Esophagus mucosa (tissue), 1 donor: ENCODE measurements at places on chromosomes 1 and 21. TPM values are rescaled to one million over a fixed set of nuclear protein-coding genes. Genes with fewer than 3 reads are reported as not detected.

CD1B gene
- total RNA-seq = not detected

GRCh38 chr1:54268762-54269297 is 68.9 kb downstream of the MRPL37 start:
- no peak for ATAC-seq

GRCh38 chr1:108722292-108722691 is 9.6 kb downstream of the FNDC7 start:
- no peak for ATAC-seq

- ATAC-seq = no peak
Observed at GRCh38 chr1:29998686-29999085, 724.7 kb downstream of the MATN1 start.

DNA sequence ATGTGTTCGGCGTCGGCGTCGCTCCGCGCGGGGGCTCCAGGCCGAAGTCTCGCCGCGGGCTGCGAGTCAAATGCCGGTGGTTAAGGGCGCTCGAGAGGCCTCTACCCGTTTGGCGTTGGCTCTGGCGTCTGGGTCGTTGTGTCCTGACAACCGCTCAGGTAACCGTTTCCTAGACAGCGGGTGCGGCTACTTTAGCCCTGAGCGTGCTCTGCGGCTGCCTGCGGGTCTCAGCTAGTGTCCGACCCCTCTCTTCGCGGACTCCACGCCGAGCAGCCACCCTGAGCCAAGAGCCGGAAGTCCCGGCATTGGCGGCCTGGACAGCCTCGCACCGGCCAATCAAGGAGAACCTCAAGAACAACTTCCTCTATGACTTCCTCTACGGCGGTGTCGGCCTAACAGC is 173.4 kb downstream of the SETD4 start:
- no peak for ATAC-seq

ATP6V1G3 gene
- not detected for total RNA-seq

IGSF3 gene
- total RNA-seq = 55.4 TPM

CD52 gene
- total RNA-seq = 7.5 TPM

GRCh38 chr1:156608036-156608674 is 6.9 kb upstream of the GPATCH4 start:
- ATAC-seq = peak; percentile 91

DNA sequence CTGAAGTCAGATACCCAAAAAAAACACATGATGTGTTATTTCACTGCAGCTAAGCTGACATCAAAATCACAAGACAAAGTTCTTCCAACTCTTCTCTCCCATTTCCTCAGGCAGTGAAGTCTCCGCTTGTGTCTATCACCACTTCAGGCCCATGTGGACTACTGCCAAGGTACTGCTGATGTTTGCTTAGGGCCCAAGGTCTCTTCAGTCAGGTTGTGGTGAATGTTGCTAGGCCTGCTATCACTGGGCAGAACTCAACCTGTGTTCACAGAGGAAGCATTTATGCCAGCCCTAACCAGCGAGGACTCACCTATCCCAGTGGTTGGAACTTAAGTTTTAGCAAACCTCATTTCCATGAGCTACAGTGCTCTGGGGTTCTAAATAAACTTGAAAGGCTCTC is 156.5 kb upstream of the BRINP3 start:
- ATAC-seq = no peak

GRCh38 chr1:46687093-46687659 is 15.5 kb downstream of the TEX38 start:
- ATAC-seq = peak; percentile 94

CTH gene
- 11.3 TPM for total RNA-seq

DNA sequence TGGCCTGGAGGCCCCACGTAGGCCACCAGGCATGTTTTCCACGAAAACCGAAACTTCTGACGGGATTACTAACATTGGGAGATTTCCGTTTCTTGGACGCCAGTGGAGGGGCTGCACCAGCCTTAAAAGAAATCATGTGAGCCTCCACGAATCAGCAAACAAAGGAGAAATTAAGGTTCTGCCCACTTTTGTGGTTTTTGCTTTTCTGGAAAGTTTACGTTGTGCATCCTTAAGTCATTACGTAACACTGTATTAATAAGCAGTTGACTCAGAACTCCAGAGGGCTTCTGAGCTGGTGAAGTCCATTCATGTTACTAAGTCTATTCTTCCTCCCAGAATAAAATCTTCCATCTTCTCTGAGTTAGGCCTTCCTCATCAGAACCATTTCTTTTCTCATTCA is 168.5 kb downstream of the PSMG1 start:
- peak; percentile 82 for ATAC-seq

DNA sequence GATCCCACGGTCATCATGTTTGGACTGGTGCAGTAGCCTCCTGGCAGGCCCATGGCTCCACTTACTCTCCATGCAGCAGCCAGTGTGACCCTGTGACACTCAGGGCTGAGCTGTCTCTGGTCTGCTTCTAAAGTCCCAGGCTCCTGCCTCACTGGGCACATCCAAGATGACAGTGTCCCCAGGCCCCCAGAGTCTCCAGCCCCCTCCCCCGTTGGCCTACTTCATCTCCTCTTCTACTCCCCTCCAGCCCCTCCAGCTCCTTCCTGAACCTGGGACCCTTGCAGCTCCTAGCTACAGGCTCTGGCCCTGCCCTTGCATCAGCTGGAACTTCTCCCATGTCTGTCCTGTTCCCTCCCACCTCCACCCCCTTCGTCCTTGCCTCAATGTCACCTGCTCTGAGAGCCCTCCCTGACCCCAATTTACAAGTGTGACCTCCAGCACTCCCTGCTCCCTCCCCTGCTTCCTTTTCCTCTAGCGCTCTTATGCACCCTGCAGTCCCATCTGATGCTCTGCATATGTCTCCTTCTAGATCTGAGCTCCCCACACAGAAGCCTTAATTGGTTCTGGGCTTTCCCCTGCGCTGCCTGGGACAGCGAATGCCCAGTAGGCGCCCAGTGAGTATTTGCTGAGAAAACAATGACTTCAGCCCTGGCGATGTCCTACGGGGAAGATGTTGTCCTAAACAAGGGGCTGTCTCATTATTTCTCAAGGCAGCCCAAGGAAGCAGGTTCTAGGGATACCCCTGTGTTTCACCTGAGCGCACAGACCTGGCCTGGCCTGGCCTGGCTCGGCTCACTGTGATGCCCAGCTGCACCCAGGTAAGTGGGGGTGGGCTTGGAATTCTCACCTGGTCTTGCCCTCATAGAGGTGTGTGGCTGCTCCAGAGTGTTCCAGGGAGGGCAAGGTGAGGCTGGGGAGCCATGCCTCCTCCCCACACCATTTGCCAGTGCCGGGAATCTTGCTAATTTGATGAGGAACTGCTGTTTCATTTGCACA is 600.6 kb downstream of the PTPRU start:
- ATAC-seq = no peak

- ATAC-seq = no peak
Observed at GRCh38 chr1:167227934-167228378, 7.3 kb downstream of the POU2F1 start.

- ATAC-seq = no peak
Observed at GRCh38 chr1:21126324-21126723, 50.4 kb downstream of the EIF4G3 start.

- no peak for ATAC-seq
Observed at GRCh38 chr21:21183092-21183491, 184.9 kb downstream of the NCAM2 start.

DNA sequence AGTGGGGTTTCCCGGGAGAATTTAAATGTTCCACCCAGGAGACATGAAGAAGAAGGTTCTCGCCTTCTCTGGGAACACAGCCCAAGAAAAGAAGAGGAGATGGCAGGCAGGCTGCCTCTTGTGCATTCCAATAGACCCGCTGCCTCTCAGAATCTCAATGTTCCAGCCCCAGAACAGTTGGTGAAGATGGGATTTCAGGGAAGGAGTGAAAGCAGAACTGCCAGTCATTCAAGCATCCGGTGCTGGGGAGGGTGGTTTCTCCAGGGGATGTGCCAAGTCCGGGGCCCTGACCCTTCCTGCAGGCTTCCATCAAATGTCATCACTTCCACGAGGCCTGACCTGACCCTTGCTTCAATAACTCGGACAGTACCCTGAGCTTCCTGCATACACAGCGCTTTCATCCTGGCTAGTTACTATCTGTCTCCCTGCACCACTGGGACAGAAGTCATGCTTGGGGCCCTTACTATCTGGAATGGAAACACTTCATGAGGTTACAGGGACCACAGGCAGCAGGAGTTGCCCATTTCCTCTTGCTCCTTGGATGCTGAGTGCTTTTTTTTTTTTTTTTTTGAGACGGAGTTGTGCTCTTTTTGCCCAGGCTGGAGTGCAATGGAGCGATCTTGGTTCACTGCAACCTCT is 386.6 kb upstream of the POU3F1 start:
- ATAC-seq = no peak

MAP3K21 gene
- 2.6 TPM for total RNA-seq

- no peak for ATAC-seq
Observed at GRCh38 chr1:20093940-20094391, 24.0 kb downstream of the PLA2G5 start.

INKA2 gene
- 2.7 TPM for total RNA-seq

DNA sequence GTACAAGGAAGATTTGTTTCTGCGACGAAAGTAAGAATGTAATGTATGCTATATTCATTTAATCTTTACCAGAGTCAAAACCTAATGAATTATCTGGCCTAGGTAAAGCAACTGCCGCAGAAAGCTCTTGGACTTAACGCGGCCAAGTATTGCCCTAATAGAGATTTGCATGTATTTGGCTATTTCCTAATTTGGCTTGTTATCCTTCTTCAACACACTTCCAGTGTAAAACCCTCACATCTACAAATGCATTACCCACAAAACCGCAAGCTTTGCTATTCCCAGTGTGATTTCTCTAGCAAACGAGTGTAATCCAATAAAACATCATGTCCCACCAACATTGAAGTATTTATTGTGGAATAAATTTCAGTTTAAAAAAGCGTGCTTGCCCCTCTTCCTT is 123.8 kb upstream of the LMO4 start:
- ATAC-seq = no peak

GRCh38 chr1:41452704-41453290 is 31.7 kb downstream of the EDN2 start:
- no peak for ATAC-seq

SLC2A5 gene
- total RNA-seq = 5.9 TPM

DNA sequence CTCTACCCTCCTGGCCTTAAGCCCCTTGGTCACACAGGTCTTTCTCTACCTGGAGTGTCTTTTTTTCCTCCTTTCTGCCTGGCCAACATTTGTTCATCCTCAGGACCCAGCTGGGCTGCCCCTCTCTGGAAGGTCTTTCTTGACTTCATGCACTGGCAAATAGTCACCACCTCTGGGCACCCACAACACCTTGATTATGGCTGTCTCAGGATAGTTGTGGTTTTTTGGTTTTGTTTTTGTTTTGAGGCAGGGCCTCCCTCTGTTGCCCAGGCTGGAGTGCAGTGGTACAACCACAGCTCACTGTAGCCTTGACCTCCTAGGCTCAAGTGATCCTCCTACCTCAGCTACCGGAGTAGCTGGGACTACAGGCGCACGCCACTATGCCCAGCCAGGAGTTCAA is 10.8 kb downstream of the RPS6KA1 start:
- no peak for ATAC-seq

- ATAC-seq = peak; percentile 6
Observed at GRCh38 chr1:37476460-37477197, 2.2 kb downstream of the ZC3H12A start.

- peak; percentile 97 for ATAC-seq
Observed at GRCh38 chr1:98739762-98740161, 78.2 kb downstream of the SNX7 start.

- peak; percentile 50 for ATAC-seq
Observed at GRCh38 chr21:37758982-37759381, 157.3 kb downstream of the KCNJ6 start.

DNA sequence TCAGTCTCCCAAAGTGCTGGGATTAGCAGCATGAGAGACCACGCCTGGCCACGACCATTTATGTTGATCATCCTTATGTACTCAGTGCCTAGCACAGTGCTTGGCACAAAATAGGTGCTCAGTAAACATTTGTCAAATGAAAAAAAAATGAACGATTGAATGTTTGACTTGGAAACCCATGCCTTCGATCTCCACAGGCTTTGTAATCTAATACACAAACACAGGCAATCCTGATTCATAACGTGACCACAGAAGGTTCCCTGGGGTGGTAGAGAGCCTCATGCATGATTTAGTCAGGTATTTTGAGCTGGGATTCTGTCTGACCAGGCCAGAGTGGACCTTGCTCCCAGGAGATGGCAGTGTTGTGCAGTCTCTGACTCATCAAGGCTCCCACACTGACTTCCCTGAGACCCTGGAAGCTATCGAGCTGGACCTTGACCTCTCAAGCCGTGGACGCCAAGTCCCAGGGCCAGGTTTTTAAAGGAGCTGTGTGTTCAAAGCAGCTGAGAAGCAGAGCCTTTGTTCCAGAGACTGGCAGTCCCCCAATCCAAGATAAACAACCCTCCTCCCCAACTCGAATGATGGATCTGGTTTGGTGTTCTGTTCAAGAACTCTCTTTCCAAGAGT is 81.1 kb downstream of the PGM1 start:
- ATAC-seq = peak; percentile 65

- ATAC-seq = no peak
Observed at GRCh38 chr1:160363010-160363409, 3.9 kb upstream of the NHLH1 start.

DNA sequence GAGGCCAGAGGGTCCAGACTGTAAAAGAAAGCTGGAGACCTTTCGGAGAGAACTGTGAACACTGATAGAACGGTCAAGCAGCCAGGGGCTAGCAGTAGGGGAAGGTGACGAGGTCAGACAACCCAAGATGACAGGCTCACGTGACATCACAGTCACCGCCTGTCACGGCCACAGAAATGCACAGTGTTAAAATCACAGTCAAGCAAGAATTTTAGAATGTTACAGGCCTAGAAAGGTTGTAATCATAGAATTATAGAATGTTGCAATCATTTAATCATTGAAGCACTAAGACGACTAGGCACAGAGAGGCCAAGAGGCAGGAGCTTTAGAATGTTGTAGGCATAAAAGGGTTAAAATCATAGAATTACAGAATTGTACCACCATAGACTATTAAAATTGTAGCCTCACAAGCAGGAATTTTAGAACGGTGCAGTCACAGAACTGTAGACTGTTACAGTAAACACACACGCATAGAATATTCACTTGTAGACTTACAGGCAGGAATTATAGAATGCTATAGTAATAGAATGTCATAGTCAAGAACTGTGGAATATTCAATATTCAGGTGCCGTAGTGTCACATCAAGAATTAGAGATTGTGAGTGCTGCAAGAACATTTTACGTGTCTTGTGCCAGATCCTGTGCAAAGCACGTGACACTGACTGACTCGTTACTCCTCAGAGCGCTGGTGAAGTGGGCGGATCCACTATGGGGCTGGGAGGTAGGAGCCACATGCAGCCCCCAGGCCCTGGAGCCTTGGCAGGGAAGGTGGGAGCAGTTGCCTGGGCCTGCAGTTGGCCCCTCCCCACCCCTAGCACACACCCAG is 118.1 kb downstream of the EPHB2 start:
- ATAC-seq = peak; percentile 48

TEX38 gene
- total RNA-seq = not detected

DNA sequence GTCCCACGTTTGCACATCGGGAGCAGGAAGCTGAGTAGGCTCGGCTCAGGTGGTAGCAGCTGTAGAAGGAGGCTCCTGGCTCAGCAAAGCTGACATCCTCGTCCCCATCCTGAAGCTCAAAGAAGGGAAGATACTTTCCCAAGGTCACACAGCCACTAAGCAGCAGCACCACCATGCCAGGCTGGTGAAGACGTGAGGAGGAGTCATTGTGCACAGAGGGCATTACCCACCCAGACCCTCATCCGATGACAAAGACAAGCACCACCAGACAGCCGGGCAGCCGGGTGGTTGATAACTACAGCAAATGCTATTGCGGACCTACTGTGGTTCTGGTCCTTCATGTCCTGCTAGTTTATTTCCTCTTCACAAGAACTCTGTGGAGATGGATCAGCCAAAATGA is 186.9 kb downstream of the MATN1 start:
- ATAC-seq = no peak

GRCh38 chr1:80633947-80634706 is 1166.6 kb upstream of the ADGRL2 start:
- no peak for ATAC-seq

DDX59 gene
- total RNA-seq = 13.8 TPM

KISS1 gene
- total RNA-seq = not detected
